ENCODE measurements at places on chromosomes 7 and 10.

- no peak for DNase-seq
Observed at GRCh38 chr10:178723-179122, 43.5 kb downstream of the ZMYND11 start.

- DNase-seq: peak; percentile 31
Observed at GRCh38 chr10:983971-984655, 4.1 kb upstream of the GTPBP4 start.

DNA sequence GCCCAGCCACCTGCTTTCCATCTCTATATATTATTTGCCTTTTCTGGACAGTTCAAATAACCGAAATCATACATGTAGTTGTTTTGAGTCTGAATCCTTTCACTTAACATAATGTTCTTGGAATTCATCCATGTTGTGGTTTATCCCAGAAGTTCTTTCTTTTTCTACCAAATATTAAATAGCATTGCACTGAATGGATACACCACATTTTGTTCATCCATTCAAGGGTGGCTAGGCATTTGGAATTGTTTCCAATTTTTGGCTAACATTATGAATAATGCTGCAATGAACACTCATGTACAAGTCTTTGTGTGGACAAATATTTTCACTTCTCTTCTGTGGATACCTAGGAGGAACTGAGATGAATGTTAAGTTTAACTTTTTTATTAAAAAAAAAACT lies 18.0 kb downstream of the DNAJC1 start:
- no peak for DNase-seq

- peak; percentile 43 for DNase-seq
Observed at GRCh38 chr10:91296471-91296870, 76.0 kb downstream of the PCGF5 start.

- no peak for DNase-seq
Observed at GRCh38 chr10:90788968-90789367, 68.9 kb downstream of the HTR7 start.

DNA sequence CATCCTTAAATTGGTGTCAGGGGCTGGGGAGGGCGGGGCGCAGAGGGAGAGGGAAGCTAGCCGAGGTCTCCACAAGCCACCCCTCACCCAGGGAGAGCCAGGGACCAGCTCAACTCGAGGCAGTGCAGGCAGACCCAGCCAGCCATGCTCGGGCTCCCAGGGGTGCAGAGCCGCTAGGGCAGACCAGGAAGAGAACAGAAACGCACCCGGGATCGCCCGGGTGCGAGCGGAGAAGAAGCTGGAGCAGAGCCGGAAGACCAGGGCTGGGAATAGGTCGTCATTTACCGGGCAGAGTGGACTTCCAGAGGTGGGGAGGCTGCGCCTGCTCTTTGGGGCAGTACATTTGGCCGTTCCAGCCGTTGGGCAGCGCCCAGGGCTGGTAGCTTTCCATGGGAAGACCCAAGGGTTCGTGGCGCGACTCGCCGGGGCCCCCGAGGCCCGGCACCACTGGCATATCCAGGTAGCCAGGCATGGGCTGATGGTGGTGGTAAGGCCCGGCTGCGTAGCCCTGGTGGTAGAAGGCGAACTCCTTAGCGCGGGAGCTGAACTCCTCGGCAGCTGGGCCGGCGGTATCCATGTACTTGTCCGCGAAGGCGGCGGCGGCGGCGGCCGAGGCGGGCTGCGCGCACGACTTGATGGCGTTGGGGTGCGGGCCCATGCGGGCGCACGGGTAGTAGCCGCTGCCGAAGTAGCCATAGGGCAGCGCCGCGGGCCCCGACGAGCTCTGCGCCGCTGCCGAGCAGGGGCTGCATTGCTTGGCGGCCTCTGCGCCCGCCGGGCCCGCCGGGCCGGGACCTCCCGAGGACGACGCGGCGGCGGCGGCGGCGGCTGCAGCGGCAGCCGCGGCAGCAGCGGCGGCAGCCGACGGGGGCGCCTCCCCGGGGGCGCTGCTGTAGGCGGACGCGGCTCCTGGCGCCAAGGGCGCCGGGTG lies 755 bp downstream of the HOXA13 start:
- peak; percentile 24 for DNase-seq

Measured in mammary epithelial cell (primary cell).